ENCODE measurements at places on chromosomes 2 and 18. TPM values are rescaled to one million over a fixed set of nuclear protein-coding genes. Genes with fewer than 3 reads are reported as not detected.
A peak's percentile ranks its signal among the peaks of the same experiment; 100 is the strongest.

SPRED2 gene
- 7.1 TPM for total RNA-seq

ST6GAL2 gene
- not detected for total RNA-seq

DLGAP1 gene
- total RNA-seq, result not detected

FBLN7 gene
- total RNA-seq, result 2.9 TPM

CHRND gene
- total RNA-seq, result not detected

CFAP221 gene
- 0.57 TPM for total RNA-seq

SPAG16 gene
- total RNA-seq, result 57.0 TPM

SNED1 gene
- 5.2 TPM for total RNA-seq

ZNF512 gene
- total RNA-seq, result 14.8 TPM

PRSS56 gene
- total RNA-seq, result not detected

LIMS2 gene
- 6.2 TPM for total RNA-seq

DNA sequence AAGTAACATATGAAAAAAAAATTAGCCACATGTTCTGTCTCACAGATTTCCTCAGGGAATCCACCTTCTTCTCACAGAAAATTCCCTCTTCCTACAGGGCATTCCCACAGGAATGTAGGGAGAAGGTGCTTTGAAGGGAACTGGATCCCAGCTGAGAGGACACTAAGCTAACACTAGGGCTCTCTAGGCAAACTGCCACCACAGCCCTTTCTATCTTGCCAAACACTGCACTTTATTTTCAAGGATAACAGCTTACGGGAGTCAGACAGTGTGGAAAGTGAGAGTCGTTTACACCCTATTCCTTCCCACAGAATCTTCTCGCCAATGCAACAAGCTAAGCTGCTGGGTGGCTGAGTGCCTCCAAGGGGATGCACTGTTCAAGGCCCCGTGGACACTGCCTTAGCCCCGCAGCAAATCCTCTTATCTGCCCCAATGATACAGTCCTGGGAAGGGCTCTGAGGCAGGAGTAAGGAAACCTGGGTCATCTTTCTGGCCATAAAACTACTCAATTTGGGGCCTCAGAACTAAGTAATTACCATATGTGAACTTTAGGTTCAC, 76.9 kb downstream of the CCDC93 start:
- DNase-seq, result no peak

GRCh38 chr18:3623769-3624545, 174.0 kb downstream of the TGIF1 start:
- peak; percentile 100 for DNase-seq

GRCh38 chr2:205765151-205765550, 82.8 kb downstream of the NRP2 start:
- no peak for DNase-seq

GRCh38 chr2:218709908-218710307, 727 bp upstream of the TTLL4 start:
- no peak for DNase-seq

GRCh38 chr18:61597316-61597715, 264.1 kb downstream of the CDH20 start:
- no peak for DNase-seq

DNA sequence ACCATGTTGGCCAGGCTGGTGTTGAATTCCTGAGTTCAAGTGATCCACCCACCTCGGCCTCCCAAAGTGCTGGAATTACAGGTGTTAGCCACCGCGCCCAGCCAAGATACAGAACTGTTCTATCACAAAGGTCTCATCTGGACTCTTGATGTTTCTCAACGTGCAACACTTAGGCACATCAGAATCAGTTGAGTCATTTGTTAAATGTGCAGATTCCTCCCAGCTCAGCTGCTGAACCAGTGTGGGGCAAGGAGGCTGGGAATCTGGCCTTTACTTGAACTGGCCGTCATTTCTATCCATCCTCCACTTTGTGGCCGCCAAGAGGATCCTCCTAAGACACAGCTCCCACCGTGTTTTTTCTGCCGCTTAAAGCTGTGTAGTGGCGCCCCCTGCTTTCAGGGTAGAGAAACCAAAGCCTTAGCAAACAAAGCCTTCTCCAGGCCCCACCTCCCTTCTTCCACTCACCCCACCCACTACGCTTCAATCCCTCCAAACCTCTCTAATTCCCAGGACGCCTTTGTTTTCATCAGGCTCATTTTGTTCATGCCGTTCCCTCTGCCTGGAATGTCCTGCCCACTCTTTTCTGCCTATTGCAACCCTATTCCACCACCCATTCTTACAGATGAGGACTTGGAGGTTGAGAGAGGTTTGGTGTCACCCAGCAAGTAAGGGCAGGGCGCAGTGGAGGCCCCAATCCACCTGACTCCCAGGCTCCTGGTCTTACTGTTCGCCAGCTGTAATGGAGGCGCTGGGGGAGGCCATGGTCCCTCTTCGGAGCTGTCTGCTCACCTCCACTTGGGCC, 776 bp upstream of the SPEG start:
- DNase-seq, result peak; percentile 59

DNA sequence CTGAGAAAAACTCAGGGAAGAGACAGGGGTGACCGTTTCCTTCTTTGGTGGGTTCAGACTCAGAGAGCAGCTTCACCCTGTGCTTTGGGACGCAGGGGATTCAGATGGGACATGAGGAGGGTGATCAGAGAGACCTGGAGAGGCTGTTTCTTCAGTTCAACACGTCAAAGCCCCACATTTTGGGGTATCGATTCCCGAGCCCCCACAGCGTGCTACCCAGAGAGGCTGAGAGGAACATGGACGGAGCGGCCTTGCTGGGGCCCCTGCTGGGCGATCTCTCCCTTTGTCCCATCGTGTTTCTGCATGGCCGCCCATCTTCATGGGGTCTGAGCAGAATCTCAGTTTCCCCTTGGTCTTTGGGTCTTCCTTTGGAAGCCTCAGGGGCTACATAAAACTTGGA, 38.2 kb upstream of the PXDN start:
- DNase-seq, result no peak

DNA sequence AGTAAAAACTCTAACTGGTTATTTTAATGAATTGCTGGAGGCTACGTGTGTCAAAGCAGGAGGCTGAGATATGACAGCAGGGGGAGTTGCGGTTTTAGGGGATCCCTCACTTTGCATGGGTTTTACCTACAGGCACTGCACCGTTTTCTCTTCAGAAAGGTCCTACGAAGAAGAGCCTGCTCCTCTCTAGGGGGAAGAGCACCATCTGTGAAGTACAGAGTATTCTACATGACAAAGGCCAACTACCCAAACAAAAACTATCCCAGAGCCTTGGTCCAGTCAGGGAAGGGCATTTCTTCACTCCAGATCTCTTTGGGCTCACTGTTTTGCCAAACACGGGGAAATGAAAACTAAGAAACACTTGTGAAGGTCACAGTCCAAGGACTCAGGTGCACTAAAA, 696.7 kb upstream of the SOX11 start:
- DNase-seq, result no peak

DNA sequence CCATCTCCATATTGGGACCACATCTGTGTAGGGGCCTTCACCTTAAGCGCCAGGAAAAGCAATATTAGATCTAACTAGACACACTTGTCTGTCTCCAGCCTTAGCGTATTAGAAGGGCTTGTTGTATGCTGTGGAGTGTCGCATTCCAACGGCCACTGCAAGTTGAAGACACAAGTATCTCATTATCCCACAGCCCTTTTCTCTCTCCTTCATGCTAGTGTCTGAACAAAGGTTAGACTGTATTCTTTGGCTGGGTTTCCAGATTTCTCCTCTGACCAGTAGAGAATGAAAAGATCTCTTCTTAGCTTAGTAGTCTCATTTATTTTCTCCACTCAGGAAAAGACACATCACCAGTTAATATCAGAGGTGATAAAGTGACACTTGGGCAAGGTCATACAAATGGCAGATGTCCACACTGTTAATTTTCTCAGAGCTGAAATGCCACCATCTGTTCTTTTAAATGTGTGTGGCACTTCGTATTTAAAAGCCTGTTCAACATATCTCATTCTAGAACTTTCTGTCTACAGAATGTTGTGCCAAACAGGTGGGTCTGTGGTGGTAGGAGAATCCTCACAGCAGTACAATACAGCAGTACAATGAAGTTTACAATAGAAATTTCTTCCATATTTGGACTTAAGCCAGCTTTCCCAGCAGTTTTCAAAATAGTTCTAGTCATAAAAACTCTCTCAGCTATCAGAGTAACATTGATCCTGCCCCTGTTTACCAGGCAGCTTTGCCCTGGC, 94.0 kb upstream of the ITGA6 start:
- no peak for DNase-seq

DNA sequence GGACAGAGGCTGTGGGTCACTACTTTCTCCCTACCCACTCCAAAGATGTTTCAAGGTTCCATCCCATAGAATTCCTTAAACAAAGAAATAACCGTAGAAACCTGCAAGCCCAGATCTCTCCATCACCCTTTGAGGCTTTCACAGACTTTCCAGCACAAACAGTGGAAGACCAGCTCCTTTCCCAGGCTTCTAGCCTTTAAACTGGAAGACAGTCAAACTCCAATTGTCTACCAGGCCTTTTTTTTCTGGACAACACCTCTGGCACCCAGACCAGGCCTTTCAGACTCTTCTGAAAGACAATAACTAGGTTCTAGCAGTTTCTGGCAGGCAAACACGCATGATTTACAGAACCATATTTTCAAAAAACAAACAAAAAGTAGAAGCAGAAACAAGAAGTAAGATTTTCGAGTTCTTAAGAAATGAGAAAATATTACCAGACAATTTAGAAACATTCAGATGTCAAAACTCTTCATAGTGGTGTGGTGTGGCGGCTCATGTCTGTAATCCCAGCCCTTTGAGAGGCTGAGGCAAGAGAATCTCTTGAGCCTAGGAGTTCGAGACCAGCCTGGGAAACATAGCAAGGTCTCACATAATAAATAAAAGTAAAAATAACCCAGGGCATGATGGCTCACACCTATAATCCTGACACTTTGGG, 106.8 kb upstream of the MSH2 start:
- no peak for DNase-seq

DNA sequence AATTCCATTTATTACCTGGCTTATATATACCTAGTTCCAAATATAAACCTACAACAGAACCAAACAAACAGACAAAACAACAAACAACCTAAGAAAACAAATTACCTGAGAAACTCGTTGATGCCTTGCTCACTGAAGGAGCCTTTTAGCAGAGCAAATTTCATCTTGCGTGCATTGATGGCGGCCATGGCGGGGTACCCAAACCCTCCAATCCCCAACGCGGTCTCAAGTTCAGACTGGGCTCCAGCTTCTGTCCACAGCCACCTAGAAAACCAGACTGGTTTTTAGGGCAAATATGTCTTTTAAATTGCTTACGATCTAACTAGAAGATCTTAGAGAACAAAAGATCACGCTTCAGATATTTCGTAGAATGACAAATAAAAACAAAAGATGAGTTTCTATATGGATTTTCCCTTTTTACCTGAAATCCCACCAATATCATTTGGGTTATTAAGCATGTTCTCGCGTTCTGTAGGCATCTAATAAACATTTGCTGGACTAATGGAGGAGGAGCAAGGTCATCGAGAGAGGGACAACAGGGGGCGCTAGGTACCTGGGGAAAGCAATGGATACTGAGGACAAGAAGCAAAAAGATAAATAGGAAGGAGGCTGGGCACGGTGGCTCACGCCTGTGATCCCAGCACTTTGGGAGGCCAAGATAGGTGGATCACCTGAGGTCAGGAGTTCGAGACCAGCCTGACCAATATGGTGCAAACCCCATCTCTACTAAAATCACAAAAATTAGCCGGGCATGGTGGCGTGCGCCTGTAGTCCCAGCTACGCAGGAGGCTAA, 25.2 kb downstream of the PDIA6 start:
- no peak for DNase-seq

DNA sequence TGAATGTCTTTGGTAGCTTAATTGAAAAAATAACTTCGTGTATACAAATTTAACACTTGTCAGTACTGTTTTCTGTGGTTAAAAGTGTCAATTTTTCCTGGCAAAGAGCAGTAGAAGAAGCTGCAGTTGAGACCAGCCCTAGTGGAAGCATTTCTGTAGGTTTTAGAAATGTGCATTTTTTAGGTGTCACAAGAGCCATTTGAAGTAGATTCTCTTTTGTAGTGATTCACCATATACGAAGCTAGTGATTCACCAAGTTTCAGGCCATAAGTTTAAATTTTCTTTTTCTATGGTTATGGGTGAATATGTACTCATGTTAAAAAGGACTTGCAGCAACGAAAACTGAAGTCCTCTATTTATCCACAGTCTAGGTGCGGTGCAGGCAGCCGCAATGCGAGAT, 4.2 kb downstream of the NABP1 start:
- DNase-seq, result no peak

DNA sequence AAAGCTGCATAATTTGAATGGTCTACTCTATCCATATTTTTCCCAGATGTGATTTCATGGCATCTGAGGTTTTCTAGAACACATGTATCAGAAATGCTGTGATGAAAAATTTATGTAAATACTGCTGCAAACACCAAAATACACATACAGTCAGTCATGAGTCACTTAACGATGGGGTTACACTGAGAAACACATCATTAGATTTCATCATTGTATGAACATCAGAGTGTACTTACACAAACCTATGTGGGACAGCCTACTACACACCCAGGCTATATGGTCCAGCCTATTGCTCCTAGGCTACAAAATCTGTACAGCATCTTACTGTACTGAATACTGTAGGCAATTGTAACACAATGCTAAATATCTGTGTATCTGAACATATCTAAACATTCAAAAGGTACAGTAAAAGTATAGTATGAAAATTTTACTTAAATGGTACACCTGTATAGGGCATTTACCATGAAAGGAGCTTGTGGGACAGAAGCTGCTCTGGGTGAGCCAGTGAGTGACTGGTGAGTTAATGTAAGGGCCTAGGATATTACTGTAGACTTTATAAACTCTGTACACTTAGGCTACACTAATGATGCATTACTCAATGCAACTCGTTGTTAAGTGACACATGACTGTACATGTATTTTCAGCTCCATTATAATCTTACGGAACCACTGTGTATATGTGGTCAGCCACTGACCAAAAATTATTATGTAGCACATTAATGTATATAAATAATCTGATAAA, 33.5 kb downstream of the PNO1 start:
- DNase-seq, result peak; percentile 11

DNA sequence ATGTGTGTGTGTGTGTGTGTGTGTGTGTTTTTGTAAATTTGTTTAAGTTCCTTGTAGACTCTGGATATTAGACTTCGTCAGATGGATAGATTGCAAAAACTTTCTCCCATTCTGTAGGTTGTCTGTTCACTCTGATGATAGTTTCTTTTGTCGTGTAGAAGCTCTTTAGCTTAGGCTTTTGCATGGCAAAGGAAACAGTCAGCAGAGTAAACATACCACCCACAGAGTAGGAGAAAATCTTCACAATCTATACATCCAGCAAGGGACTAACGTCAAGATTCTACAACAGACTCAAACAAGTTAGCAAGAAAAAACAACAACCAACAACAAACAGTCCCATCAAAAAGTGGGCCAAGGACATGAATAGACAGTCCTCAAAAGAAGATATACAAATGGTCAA, 336.7 kb upstream of the ATP5MC3 start:
- no peak for DNase-seq
